ENCODE measurements at places on chromosomes 2 and 18. TPM values are rescaled to one million over a fixed set of nuclear protein-coding genes. Genes with fewer than 3 reads are reported as not detected.
A peak's percentile ranks its signal among the peaks of the same experiment; 100 is the strongest.

DNA sequence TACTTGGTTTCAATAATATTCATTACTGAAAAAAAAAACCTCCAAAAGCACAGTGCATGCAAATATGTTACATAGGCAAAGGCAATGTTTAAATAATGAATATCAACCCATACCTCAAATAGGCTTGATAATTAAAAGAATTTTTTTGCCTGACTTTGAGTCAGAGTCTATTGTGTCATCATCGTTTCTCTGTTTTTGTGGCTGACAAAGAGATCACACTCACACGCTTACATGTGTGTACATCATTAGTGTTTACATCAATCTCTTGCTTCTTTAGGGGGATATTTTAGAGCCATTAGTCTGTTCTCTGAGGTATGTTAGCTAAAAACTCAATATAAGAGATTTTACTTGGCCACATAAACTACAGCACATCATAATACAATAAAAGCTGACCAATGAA lies 150.3 kb upstream of the MMADHC start:
- no peak for DNase-seq

GRCh38 chr2:66201242-66201641 lies 233.7 kb upstream of the MEIS1 start:
- DNase-seq: no peak

DNA sequence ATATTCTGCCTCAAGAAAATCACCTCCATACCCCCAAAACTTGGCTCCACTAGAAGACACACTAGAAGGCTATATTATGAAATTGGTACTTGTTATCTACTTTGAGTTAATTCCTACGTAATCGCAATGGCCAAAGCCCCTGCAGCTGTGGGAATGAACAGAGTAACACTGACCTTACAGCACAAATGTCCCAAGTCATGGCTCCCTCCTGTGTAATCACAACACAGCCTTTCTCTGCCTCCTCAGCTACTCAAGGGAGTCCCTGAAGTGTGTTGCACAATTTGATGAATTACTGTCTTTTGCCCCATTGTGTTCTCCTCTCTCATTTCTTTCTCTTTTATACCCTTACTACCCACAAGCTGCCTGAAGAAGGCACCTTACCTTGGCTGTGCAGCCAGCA lies 375.2 kb downstream of the ARHGAP15 start:
- no peak for DNase-seq

DNA sequence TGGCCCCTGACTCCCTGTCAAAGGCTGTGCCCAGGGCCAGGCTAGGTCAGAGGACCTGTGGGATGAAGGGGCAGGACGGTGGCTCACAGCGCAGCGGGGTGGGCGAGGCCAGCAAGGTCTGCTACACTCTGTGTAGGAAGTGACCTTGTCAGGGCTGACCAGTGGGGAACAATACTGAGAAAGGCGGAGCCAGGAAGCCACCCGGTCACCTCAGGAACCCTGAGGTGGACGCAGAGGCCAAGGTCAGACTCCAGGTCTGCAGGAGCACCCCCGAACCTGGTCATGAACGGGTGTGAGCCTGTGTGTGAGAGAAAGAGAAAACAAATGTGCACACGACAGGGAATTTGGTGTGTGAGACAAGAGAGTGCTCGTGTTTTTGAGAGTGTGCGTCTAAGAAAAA lies 72.3 kb downstream of the SMAD7 start:
- peak; percentile 34 for DNase-seq

DNA sequence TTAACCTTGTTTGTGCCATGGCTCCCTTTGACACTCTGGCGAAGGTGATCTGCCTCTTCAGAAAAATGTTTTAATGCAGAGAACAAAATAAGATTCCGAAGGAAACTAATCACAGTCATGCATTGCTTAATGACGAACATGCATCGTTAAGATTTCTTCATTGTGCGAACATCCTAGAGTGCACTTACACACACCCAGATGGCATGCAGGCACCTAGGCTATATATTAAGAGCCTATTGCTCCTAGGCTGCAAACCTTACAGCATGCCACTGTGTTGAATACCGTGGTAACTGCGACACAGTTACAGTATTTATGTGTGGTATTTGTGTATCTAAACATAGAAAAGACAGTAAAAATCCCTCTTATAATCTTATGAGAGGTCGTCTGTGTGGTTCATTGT lies 8.3 kb downstream of the ASAP2 start:
- no peak for DNase-seq

BOLA3 gene
- 17.7 TPM for total RNA-seq

DNA sequence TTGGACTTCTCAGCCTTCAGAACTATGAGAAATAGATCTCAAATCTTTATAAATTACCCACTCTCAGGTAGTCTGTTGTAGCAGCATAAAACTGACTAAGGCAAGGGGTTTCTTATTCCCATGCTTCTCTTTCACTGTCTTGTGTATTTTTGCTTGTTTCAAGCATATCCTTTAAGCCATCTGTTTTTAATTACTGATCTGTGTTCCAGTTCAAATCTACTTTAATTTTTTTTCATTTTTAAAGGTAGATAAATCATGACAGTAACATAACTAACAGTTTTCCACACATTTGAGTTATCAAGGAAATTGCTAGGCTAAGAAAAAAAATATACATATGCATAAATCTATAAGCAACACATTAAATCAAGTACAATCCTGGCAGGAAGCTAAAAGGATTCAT lies 317.9 kb upstream of the TNP1 start:
- DNase-seq: no peak

- no peak for DNase-seq
Measured at GRCh38 chr18:64264171-64264570, 115.3 kb upstream of the LINC00305 start.

MYO7B gene
- total RNA-seq: 381 TPM

DNA sequence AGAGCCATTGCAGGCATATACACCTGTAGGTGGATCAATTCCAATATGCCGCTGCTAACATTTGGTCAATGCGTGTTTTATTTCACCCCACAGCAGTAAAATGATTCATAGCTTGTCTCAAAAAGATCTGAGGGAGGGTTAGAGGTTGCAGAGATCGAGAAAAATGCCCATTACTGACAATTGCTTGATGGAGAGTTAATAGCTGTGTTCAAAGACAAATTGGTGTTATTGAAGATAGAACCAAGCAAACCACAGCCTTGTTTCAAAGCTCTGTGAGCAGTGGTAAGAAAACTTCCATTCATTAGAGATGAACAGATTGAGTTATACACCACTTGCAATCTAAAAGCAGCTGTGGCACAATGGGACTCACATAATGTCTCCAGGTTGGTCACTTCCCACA lies 95.4 kb downstream of the KCNE4 start:
- no peak for DNase-seq

DNA sequence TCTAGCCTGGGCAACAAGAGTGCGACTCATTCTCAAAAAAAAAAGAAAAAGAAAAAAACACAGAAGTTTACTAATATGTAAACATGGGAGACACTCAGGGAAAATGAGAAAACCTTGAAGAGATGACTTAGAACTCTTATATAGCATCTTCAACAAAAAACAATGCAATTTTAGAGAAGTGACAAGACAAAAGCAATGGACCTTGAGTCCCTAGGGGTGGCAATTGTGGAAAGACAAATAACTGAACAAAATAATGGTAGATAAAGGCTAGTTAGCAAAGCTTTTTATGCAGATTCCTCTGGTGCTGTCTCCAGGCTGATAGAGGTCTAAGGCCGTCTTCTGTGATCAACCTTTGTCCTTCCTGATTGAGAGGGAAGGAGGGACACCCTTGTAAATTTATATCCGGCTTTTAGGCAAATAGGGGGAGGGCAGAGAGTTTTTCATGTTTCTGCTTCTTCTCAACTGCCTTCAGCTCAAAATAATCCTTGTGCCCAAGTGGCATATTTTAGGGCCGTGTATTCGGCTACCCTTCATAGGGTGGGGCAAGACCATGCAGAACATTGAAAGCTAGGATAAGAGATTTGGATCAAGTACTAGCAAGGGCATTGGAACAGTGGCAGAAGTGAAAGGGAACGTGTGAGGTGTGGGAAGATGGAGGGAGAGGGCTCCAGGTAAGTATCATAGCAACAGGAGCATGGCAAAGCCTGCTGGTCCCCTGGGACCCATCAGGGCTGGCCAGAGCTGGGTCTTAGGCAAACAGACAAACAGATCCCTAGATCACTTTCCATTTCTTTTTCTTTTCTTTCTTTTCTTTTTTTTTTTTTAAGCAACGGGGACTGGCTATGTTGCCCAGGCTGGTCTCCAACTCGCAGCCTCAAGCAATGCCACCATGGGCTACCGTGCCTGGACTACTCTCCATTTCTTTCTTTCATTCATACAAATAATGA lies 116.2 kb upstream of the STPG4 start:
- DNase-seq: no peak

DNA sequence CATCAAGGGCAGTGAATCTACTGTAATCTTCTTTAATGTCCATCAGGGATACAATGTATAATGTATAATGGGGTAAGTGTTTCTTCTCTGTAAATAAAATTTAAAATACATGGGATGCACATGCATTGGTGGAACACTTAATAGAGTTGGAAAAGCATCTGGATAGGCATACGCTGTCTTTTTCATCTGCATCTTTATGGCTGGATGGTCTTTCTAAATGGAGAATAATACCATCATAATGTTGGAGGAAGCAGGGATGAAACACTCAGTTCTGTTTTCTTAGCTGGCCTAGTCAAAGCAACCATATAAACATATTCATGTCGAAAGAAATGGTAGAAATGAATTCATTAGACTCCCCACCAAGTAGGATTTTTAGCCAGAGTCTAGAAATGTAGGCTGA lies 202.8 kb downstream of the CDCA7 start:
- DNase-seq: no peak

KIF3C gene
- total RNA-seq: 3.4 TPM

GRCh38 chr2:42035241-42035640 lies 12.6 kb upstream of the PKDCC start:
- DNase-seq: no peak
